Smooth muscle cell of trachea (primary cell): ENCODE measurements at places on chromosomes 7 and 10. TPM values are rescaled to one million over a fixed set of nuclear protein-coding genes. Genes with fewer than 3 reads are reported as not detected.

The UNCX gene
- not detected in 2 replicates for total RNA-seq

The FGL2 gene
- total RNA-seq = 29.9 and 31.0 TPM in 2 replicates

The ETV1 gene
- 19.2 and 45.4 TPM in 2 replicates for total RNA-seq

The SPDYE11 gene
- total RNA-seq = under 0.01 TPM in 1 of 2 replicates, not detected in the other

The AQP1 gene
- 0.29 and 1.5 TPM in 2 replicates for total RNA-seq
